T-helper 1 cell treated with Interleukin-12 subunit alpha and Interleukin-12 subunit beta and Interleukin-4 antibody, amounts not matched to agents 30 ng/mL and 1 ng/mL, for 36 hours (primary cell): ENCODE measurements at places on chromosomes 16 and 17. TPM values are rescaled to one million over a fixed set of nuclear protein-coding genes. Genes with fewer than 3 reads are reported as not detected.

XAF1 gene
- total RNA-seq: 432 and 434 TPM in 2 replicates

CES1 gene
- not detected in 2 replicates for total RNA-seq

FAM234A gene
- total RNA-seq: 17.1 and 23.2 TPM in 2 replicates

FBXL16 gene
- 8.0 and 8.2 TPM in 2 replicates for total RNA-seq

OR1F1 gene
- not detected in 2 replicates for total RNA-seq

FBXL19 gene
- 24.8 and 28.5 TPM in 2 replicates for total RNA-seq

ABCA9 gene
- total RNA-seq: 0.10 and 0.54 TPM in 2 replicates

MEOX1 gene
- total RNA-seq: 0.47 and 0.49 TPM in 2 replicates
